ENCODE measurements at places on chromosomes 16 and 17.

DNA sequence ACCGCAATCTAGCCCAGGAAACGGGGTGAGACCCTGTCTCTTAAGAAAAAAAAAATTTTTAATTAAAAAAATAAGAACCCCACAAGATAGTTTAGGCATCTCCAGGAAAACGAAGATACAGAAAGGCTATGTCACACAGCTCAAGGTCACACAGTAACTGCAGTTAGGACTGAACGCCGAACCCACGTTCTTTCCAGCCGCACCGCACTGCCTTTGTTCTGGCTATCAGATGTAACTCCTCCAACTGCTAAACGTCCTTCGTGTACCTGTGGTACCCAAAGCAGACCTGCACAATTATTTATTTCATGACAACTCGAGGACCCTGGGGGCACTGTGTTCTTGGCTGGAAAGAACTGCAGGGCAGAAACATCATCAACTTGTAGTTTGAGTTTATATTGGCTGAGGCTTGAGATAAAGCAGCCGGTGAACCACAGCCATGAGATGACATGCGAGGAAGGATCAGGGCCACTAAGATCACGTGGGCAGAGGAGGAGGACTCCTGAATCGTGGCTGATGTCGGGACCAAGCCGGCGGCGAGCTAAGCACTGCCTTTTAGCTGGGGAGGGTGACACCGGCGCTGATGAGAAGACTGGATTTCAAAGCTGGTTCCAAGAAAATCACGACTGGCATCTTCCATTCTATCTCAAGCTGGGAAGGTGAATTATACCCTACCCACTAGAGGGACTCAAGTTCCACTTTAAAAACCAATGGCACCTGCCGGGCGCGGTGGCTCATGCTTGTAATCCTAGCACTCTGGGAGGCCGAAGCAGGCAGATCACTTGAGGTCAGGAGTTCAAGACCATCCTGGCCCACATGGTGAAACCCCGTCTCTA lies 20.7 kb upstream of the MNT start:
- no peak for DNase-seq

DNA sequence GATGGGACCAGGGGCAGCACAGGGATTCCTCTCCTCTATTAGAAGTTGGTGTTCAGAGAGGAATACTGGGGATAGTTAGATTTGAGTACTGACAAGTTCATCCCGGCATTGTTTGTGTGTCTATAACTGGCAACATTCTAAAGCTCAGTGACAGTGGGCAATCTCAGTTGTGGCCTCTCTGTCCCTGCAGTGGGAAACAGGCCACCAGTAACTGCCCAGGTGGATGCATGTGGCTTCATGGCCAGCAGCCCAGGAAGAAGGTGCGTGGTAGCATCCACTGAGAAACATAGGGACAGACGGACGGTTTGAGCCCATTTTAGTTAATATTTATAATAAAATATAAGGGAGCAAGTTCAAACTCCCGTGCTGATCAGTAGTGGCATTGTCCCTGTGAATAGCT lies 51.5 kb downstream of the B9D1 start:
- no peak for DNase-seq

- no peak for DNase-seq
These were observed 2.2 kb downstream of the HEATR9 start for GRCh38 chr17:35866341-35866950.

- no peak for DNase-seq
These were observed 3.0 kb downstream of the RAB26 start for GRCh38 chr16:2151188-2152091.

DNA sequence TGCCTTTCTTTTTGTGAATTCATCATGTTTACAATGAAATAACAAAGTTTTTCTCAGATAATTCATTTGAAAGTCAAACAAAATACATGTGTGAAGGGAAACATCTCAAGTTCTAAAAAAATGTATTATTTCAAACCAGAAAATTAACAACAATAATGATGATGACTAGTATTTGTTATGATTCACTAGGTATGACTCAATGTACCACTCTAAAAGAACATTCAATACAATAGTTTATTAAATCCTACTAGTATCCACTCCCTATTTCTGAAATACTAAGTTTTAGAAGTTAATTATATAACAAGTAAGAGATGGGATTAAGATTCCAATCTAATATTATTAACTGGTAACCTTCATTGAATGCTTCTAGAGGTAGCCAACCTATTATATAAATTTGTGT lies 1444.8 kb upstream of the CDH8 start:
- DNase-seq: no peak

GRCh38 chr17:64074704-64075426 lies 54.4 kb upstream of the ICAM2 start:
- no peak for DNase-seq

- no peak for DNase-seq
These were observed 676.6 kb downstream of the CDH11 start for GRCh38 chr16:64445245-64445644.

DNA sequence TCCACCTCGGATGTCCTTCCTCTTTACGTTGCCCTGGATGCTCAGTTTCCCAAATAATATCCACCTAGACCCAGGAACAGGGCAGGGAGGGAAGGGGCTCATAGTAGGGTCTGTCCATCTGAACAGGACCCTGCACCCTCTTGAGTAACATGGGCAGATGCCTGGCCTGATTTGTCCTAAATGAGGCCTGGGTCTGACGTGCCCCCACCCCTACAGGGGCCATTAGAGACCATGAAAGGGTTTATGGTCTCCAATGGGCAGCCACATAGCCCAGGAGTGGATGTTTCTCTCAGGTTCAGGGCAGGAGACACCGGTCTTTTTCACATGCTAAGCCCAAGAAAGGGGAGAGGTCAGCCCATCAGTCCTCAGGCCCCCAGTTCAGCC lies 6.8 kb downstream of the CACNG1 start:
- DNase-seq: peak; percentile 67

DNA sequence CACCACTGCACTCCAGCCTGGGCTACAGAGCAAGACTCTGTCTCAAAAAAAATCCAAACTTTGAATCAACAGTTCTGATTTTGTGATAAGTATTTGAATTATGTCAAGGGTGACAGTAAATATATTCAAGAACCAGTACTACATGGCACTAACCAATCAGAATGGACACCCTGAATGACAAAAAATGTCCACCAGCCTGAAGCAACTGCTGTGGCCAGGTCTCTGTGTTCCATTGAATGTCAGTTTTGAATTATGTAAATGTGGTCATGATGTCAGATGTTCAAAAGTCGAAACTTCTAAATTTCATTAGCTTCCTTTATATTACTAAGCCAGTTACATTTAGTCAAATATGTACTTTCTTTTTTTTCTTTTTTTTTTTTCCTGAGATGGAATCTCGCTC lies 15.4 kb upstream of the ATXN1L start:
- no peak for DNase-seq

- DNase-seq: peak; percentile 20
These were observed 183.1 kb upstream of the CCL2 start for GRCh38 chr17:34071886-34072420.

- DNase-seq: no peak
These were observed 467.5 kb upstream of the C16orf82 start for GRCh38 chr16:26598998-26599784.

- no peak for DNase-seq
These were observed 23.1 kb downstream of the LAT start for GRCh38 chr16:29007730-29008593.

DNA sequence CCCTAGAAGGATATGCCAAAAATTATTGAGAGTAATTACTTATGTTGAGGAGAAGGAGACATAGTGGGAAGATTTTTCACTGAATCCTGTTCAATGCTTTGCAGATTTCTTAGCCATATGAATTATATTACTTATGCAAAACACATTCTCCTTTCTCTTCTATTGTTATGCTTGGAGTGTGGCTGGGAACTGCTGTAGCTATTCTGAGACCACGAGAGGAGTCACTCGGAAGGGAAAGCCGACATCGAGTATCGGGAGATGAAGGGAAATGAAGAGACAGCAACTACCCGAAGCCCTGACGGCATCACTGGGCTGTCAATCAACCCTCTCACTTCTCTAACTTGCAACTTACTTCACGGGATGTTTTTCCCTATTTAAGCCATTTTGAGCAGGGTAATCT lies 39.6 kb downstream of the STX8 start:
- DNase-seq: no peak

DNA sequence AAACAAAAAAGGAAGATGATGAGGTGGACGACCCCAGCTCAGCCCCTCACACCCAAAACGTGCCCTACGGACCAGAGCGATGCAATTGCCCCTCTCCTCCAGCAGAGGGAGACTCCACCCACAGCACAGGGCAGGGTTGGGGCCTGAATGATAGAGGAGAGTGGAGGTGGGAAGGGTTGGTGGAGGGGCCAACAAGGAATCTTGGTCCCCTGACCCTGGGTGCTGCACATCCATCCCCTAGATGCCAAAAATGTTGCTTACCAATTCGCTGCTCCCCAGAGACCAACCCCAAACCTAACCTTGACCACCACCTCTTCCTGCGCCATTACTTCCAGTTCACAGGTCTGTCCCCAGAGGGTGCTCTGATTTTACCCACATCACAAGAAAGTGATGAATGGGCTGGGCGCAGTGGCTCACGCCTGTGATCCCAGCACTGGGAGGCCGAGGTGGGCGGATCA lies 12.9 kb downstream of the P2RX5 start:
- no peak for DNase-seq

- DNase-seq: no peak
These were observed 135.2 kb downstream of the SHISA9 start for GRCh38 chr16:13036600-13036999.

- no peak for DNase-seq
These were observed 3.8 kb downstream of the TNFSF12 start for GRCh38 chr17:7552621-7553051.

DNA sequence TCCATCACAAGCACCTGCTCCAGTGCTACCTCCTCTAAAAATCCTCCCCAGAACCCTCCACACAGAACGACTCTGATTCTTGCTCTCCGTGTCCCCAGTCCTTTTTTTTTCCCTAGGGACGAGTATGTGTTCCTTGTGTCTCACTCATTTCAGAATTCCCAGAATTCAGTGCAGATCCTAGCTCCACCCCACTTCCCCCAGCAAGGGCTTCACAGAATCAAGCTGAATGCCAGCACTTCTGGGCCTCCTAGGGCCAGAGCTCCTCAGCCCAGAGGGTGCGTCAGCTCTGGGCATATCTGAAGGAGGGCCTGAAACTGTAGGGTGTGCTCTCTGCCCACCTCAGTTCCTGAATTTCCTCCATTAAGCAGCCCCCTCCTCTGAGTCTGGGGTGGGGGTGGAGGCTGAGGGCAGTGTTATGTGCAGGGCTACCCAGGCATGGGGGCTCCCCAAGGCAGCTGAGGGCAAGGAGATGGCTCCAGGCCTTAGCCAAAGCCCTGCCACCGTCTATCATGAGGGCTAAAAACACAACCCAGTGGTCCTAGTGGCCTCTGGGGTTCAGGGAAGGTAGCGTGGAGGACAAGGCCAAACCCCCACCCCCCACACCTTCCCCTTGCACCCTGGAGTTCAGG lies 6.5 kb downstream of the UNC119 start:
- DNase-seq: no peak

- no peak for DNase-seq
These were observed 48.7 kb downstream of the RGS9 start for GRCh38 chr17:65185668-65186382.

DNA sequence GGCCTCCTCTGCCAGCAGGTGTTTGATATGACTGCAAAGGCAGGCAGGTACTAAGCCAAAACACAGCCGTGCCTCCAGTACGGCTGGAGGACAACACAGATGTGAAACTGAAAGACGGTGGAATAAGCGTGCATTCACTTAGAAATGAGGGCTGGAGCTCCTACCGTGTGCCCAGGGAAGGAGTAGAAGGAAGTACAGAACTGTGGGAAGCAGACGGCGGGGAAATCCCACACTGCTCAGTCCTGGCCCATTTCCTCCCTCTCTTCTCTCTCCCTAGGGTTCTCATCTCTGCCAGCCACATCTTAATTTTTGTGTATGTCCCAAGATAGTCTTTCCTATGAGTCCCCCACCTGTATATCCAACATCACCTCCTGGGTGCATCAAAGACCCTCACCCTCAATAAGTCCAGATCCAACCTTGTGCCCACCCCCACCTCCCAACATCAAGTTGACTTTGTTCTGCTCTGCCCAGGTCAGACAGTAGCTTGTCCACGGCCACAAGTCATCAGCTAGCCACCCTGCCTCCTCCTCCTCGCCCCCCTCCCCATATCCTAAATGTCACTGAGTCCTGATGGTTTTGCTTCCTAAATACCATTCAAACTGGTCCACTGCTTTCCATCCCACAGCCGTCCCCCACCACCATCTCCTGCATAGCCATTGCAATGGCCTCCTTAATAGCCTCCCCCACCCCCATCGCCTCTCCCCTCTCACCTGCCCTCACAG lies 77.1 kb upstream of the RPL38 start:
- no peak for DNase-seq

Data from vagina (tissue), 2 donors.